ENCODE measurements at places on chromosomes 3 and 15. TPM values are rescaled to one million over a fixed set of nuclear protein-coding genes. Genes with fewer than 3 reads are reported as not detected.
A peak's percentile ranks its signal among the peaks of the same experiment; 100 is the strongest.

- no peaks in the 10 kb centered on the region for H3K36me3 ChIP-seq
- no peak for DNase-seq
- H3K27me3 ChIP-seq = no peaks in the 10 kb centered on the region
- H3K4me1 ChIP-seq = peaks cover 33% of the 10 kb centered on the region
- no peak overlapping the region for H3K4me3 ChIP-seq
Observed at GRCh38 chr3:188508454-188508853, 354.5 kb downstream of the LPP start.

- H3K27me3 ChIP-seq = no peaks in the 10 kb centered on the region
- peak overlapping the region; percentile 88 for H3K27ac ChIP-seq
- peaks cover 27% of the 10 kb centered on the region for H3K4me1 ChIP-seq
- no peak for DNase-seq
- no peaks in the 10 kb centered on the region for H3K36me3 ChIP-seq
Observed at GRCh38 chr15:52094811-52095584, 17.6 kb downstream of the BCL2L10 start.

- H3K4me3 ChIP-seq = no peak overlapping the region
- H3K27ac ChIP-seq = no peak overlapping the region
- no peak for DNase-seq
- H3K36me3 ChIP-seq = no peaks in the 10 kb centered on the region
Observed at GRCh38 chr3:61438253-61439121, 122.9 kb upstream of the PTPRG start.

DNA sequence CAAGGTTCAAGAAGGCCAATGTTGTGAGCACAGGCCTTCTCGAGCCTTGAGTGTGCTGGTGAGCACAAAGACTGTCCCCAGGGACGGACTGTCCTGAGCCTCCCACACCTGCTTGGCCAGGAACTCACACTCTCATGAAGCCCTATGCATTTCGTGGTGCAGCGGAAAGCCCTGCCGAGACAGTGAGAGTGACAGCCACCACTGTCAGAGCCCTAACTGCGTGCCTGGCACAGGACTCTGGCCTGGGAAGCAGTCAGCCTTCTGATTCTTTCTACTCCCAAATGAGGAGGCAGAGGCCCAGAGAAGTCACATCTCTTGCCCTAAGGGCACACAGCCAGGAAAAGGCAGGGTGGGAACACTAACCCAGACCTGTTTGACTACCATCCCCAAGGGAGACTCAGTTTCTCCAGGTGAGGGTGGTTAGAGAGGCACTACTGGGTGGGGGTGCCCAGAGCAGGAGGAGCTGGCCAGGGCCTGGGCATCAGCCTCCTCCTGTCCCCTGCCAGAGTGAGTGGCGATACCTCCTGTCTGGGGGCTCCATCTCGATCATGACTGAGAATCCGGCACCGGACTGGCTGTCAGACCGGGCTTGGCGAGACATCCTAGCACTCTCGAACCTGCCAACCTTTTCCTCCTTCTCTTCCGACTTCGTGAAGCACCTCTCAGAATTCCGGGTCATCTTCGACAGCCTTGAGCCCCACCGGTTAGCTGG lies 50.8 kb downstream of the SEMA3G start:
- H3K27me3 ChIP-seq = no peaks in the 10 kb centered on the region
- DNase-seq = no peak
- H3K36me3 ChIP-seq = no peaks in the 10 kb centered on the region
- no peak overlapping the region for H3K4me3 ChIP-seq

DNA sequence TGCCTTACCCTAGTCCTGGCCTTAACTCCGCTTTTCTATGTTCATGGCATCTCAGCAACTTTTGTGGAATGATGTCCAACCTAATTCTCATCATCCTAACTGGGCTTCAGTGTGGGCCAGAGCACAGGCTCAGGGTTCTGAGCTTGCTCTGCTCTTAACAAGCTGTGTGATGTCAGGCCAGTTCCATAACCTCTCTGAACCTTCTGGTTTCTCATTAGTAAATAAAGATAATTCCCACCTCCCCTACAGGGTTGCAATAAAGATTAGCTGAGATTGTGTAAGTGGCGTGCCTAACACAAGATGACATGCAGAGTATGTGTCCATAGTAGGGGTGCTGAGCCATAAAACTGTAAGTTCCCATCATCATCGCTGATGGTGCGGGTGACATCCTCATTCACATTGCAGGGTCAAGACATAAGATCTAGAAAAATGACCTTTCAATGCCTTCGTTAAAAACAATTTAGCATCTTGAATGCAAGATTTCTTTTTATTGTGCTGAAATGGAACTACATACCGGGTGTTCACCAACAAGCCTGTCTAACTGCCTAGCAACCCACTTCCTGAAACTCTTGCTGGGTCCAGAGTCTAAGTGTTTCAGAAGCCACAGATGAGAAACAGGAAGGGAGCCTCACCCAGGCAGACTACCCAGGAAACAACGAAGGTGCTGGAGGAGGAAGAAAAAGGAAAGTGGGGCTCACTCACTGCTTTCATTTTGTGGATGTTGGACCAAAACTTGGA lies 36.2 kb downstream of the CDCP1 start:
- no peaks in the 10 kb centered on the region for H3K36me3 ChIP-seq
- H3K27ac ChIP-seq = no peak overlapping the region
- peaks cover 40% of the 10 kb centered on the region for H3K4me1 ChIP-seq
- no peaks in the 10 kb centered on the region for H3K27me3 ChIP-seq

DNA sequence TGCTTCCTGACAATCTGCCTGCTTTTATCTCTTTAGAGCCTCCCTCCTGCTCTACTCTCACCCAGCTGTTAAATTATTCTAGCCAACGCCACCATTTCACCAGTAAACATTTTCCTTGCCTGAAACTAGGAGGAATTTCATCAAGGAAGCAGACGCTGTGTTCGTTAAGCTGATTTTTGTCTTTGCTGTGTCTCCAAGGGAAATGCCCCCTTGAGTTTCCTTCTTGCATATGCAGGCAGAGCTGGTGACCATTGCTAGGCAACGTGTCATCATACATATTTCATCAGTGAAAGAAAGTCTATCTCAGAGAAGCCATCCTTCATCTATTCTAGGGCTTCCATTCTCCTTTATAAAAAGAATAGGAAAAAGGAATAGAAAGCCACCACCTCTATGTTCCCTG lies 87.0 kb upstream of the ST8SIA2 start:
- H3K36me3 ChIP-seq = no peaks in the 10 kb centered on the region
- H3K27ac ChIP-seq = no peak overlapping the region
- no peaks in the 10 kb centered on the region for H3K4me1 ChIP-seq
- H3K27me3 ChIP-seq = no peaks in the 10 kb centered on the region
- no peak overlapping the region for H3K4me3 ChIP-seq

DNA sequence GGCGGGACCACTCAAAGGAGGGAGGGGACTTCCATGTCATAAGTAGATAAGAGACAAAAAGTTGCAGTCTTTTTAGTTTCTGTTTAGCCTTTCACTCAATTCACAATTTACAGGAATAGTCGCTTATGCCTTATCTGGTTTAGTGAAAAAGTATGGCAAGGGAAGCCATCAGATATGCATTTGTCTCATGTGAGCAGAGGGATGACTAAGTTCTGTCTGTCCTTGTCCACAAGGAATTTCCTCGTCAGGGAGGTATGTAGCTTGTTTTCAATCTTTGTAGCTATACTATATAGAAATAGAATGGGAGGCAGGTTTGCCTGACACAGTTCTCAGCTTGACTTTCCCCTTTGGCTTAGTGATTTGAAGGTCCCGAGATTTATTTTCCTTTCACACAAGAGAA lies 882.8 kb downstream of the NAALADL2 start:
- H3K4me1 ChIP-seq = peaks cover 12% of the 10 kb centered on the region
- H3K4me3 ChIP-seq = no peak overlapping the region
- no peaks in the 10 kb centered on the region for H3K27me3 ChIP-seq
- DNase-seq = peak; percentile 48

DNA sequence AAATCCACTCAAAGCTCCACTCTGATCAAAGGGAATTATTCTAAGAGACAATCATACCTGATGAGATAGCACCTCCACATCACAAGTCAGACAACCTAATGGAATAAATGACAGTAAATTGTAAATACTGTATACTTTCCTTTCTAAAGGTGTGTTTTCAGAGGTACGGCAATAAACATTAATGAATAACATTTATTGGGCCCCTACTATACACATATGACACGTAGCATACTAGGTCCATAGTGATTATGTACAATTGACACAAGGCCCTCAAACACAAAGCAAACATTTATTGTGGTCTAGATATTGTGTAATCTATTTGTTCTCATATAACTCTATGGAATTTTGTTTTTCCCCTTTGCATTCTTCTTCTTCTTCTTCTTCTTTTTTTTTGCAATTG lies 429.8 kb downstream of the FOXP1 start:
- H3K4me3 ChIP-seq = no peak overlapping the region
- no peaks in the 10 kb centered on the region for H3K27me3 ChIP-seq
- H3K4me1 ChIP-seq = peaks cover 9% of the 10 kb centered on the region
- no peak for DNase-seq

DNA sequence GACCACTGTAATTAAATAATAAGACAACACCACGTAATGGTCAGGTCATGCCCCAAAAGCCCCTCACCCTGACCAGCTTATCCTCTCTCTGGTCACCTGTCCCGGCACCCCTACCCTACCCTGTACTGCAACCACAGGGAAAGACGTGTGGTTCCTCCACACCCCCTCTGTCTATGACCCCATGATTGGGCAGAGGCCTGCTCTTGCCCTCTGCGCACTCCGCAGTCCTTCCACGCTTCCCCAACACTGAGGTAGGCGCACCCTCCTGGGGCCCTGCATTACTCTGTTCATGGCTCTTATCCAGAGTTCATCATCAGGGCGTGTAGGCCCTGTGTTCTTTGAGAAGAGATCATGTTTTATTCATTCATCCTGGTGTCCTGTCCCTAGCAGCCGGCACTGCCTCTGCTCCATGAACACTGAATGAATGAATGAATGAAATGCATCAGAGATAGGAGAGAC lies 33.8 kb downstream of the MGLL start:
- no peak overlapping the region for H3K4me3 ChIP-seq
- no peaks in the 10 kb centered on the region for H3K27me3 ChIP-seq
- peaks cover 39% of the 10 kb centered on the region for H3K4me1 ChIP-seq
- H3K27ac ChIP-seq = no peak overlapping the region

DNA sequence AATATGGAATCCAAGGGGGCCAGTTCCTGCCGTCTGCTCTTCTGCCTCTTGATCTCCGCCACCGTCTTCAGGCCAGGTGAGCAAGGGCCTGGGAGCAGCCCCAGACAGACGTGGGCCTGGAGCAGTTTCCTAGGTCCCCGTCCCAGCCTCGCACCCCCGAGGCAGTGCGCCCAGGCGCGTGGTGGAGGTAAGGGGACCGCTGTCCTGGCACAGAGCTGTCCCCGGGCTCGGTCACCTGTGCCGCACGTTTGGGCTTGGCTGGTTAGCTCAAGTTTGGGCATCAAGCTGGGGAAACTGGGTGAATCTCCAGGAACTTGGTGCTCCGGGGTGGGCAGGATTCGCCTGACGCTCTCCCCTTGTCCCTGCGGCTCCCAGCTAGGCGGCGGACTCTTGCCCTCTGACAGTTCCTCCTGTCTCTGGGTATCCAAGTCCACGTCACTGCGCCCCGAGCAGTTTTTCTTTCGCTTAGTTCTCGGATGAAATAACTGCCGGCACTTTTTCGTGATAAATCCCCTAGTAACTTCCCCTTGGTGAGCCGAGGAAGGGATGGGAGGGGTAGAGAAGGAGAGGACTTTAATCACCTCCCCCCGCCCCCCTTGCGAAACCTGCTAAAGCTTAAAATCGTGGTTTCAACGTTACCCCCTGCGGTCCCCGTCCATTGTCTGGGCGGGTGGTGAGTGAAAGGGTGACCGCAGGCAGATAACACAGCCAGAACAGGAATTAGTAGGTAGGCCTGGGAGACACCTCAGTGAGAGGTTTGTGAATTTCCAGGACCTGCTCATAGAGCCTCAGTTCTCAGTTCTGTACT lies 901 bp downstream of the ALCAM start:
- H3K27me3 ChIP-seq = no peaks in the 10 kb centered on the region
- H3K4me3 ChIP-seq = peak overlapping the region; percentile 90
- peaks cover 25% of the 10 kb centered on the region for H3K4me1 ChIP-seq

GRCh38 chr15:25445412-25445811 lies 6.6 kb upstream of the UBE3A start:
- H3K27me3 ChIP-seq = no peaks in the 10 kb centered on the region
- H3K4me1 ChIP-seq = no peaks in the 10 kb centered on the region
- no peaks in the 10 kb centered on the region for H3K36me3 ChIP-seq
- DNase-seq = no peak
- no peak overlapping the region for H3K27ac ChIP-seq
- no peak overlapping the region for H3K4me3 ChIP-seq

- H3K27ac ChIP-seq = no peak overlapping the region
Observed at GRCh38 chr15:33780011-33780768, 188.1 kb upstream of the CHRM5 start.

GRCh38 chr15:90085565-90085964 lies 16.7 kb downstream of the IDH2 start:
- no peak overlapping the region for H3K27ac ChIP-seq
- no peak for DNase-seq
- H3K4me1 ChIP-seq = no peaks in the 10 kb centered on the region
- H3K4me3 ChIP-seq = no peak overlapping the region
- peaks cover 9% of the 10 kb centered on the region for H3K36me3 ChIP-seq

- DNase-seq = no peak
- no peaks in the 10 kb centered on the region for H3K27me3 ChIP-seq
- H3K36me3 ChIP-seq = no peaks in the 10 kb centered on the region
- no peaks in the 10 kb centered on the region for H3K4me1 ChIP-seq
- H3K4me3 ChIP-seq = no peak overlapping the region
Observed at GRCh38 chr15:95598251-95598855, 732.1 kb upstream of the NR2F2 start.

DNA sequence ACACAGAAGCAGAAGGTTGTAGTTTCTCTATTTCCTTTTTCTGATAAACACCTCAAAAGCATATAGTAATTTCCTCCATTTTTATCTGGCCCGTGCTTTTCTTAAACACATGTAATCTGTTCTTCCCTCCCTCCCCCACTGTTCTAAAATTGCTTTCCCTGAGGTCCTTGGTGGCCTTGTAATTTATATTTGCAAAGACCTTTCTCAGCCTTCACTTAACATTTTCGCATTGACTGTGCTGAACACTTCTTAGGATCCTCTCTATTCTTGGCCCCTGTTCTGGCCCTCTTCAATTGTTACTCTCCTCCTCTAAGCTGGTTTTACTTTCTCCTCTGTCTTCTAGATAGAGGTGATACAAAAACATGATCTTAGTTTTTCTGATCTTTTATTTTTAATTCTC lies 28.3 kb downstream of the GAP43 start:
- DNase-seq = no peak
- no peaks in the 10 kb centered on the region for H3K36me3 ChIP-seq
- H3K4me1 ChIP-seq = no peaks in the 10 kb centered on the region
- no peaks in the 10 kb centered on the region for H3K27me3 ChIP-seq

GRCh38 chr3:57646723-57647122 lies 46.2 kb downstream of the DENND6A start:
- no peak overlapping the region for H3K27ac ChIP-seq
- peak; percentile 22 for DNase-seq
- H3K4me3 ChIP-seq = no peak overlapping the region

Gene DAZL
- total RNA-seq = not detected

Gene THRB
- total RNA-seq = 6.8 TPM

Gene CPN2
- total RNA-seq = not detected

Gene TM4SF18
- total RNA-seq = 5.6 TPM

Gene NBEAL2
- 14.8 TPM for total RNA-seq

Gene GPR62
- total RNA-seq = not detected

Gene PLSCR2
- not detected for total RNA-seq
